Progenitor cell of endocrine pancreas (in vitro differentiated cells): ENCODE measurements at places on chromosomes 6 and 20.

DNA sequence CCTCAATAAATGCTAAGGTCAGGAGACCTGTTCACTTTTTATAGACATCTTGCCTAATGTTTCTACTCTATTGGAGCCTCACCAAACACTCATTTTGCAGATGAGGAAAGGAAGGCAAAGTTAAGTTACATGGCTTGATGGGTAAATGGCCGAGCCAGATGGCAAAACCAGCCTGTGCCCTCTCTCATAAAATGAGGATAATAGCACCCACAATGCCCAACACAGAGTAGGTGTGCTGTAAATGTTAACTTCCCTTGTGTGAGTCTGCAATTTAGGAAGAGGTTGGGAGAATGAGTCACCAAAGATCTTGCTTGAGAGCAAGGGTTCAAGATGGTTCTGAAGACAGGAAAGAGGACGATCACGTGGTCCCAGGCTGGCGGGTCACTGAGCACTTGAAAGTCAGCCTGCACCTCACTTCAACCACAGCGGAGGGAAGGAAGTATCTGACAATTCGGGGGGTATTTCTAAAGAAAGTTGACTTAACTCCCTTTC lies 3.3 kb downstream of the KCNK5 start:
- no peak for DNase-seq

DNA sequence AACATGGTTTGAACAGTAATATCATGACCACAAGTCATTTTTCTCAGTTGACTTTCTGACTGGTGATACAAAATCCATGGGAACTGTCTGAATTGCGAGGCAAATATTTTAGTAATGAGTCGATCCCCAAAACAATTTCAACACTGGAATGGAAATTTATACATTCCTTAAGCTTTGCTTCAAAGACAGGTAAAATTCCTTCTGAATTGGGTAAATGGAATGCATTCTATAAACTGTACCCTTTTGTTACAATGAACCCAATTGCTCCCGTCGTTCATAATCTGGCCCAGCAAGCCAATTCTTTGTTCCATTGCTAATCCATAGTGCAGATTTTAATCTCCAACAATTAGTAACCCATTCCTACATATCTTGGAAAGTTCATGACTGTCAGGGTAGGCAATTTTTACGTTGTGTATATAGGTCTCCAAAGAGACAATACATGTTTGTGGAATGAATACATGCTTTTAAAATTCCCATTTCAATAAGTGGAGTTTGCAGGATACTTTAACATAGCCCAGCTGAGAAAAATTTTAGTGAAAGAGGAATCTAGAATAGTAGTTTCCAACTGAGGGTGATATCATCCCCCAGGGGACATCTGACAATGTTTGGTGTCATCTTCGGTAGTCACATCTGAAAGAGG lies 32.7 kb downstream of the CYP24A1 start:
- no peak for DNase-seq

DNA sequence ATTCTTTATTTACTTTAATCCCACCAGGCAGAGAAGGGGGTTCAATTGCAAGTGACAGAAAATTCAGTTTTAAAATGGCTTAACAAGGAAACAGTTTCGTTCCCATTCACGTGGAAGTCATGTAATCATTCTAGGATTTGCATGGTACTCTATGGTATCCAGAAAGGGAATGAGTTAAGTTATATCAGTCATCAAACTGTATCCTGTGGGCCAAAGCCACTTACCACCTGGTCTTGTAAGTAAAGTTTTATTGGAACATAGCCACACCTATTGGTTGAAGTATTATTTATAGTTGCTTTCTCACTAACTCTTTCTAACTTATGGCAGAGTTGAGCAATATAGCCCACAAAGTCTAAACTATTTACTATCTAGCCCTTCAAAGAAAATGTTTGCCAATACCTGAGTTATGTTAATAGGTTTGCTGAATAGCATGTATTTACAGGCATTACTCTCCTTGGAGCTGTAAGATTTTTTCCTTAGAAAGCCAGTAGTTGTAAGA lies 10.2 kb upstream of the MMS22L start:
- no peak for DNase-seq

DNA sequence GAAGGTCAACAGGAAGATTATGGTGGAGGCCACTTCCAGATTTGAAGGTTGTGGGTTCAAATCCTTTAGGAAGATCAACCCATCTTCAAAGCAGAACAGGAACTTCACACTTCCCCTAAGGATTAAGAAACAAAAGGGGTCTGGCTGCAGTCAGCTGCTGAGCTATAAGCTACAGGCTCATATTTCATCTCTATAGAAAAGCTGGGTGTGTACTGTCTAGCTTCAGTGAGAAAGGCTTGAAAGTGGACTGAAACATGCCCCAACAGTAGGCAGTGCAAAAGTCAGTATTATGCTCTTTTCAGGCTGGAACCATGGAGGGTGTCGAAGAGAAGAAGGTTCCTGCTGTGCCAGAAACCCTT lies 60.1 kb upstream of the SPDEF start:
- no peak for DNase-seq

GRCh38 chr6:66159937-66160336 lies 452.9 kb upstream of the EYS start:
- DNase-seq, result no peak

DNA sequence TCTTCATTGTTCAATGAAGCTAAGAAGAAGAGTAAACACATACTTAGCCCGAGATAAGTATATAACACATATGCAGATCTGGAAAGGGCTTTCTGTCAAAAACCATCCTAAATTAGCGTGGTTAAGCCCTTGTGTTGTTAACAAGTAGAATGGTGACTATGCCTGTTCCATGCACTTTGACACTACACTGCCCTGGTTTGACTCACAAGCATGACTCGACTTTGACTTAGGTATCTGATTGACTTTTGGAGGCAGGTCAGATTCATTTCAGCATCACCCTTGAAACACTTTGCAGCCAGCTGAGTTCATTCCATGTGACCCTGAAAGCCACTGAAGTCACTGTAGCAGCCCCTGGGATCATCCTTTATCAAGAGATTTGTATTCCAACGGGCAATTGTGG lies 239.8 kb downstream of the TBX18 start:
- DNase-seq, result no peak

DNA sequence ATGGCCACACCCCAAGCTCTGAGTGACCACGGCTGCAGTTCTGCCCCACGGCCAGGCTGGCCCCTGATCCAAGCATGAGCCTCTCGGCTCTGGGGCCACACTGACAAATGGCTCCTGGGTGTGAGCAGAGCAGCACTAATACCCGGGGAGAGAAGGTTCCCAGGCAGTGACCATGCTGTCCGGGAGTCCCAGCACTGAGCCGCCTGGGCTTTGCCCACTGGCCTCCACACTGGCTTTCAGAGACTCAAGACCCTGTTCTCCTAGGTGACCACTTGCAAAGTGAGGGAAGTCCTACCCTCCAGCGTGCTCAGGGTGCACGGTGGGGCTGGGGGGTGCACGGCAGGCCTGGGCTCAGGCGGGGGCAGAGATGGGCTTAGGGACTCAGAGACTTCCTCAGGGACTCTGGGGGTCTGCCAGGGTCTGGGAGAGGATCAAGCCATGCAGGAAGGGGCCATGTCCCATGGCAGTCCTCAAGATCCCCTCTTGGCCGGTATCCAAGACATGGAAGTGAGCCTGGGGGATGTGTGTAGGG lies 220.2 kb upstream of the RNF24 start:
- DNase-seq, result no peak

- no peak for DNase-seq
Observed at GRCh38 chr20:12394786-12395185, 477.1 kb downstream of the BTBD3 start.

DNA sequence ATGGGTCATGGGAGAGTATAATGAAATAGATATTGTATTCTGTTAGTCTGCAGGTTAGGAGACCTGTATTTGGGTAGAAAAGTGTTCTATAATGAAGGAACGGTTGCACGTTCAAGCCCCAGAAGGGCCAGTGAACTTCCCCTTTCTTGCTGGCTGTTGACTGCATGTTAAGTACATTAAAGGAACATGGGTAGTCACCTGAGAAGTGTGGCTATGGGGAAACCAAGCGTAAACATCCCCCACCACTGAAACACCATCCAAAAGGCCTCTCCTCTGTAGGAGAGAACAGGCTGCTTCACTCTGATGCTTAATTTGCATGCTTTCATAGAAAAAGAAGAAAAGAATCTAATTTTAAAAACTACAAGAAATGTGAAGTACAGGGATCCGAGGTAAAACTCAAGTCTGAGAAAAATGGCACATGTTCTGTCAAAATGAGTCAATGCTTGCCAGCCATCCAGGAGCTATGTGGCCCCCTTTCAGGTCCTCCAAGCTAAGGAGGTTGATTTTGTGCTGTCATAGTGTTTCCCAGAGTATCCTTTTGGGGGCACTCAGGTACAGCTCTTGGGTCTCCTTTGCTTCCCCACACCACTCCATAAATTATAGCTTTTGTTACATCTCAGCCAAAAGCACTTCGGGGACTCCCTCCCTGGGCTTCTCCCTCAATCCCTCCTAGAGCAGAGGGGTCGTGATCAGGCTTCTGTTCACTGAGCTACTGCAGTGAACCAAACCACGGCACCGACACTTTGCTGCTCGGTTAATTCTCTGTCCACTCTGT lies 283.7 kb upstream of the AGPAT4 start:
- no peak for DNase-seq

- no peak for DNase-seq
Observed at GRCh38 chr6:163710532-163711470, 296.3 kb downstream of the QKI start.

- DNase-seq, result no peak
Observed at GRCh38 chr6:150435832-150436231, 67.0 kb downstream of the IYD start.

GRCh38 chr6:42993445-42993844 lies 9.1 kb downstream of the PPP2R5D start:
- no peak for DNase-seq

- DNase-seq, result no peak
Observed at GRCh38 chr6:69926745-69927144, 60.4 kb downstream of the COL19A1 start.
